Mucosa of descending colon (tissue), 3 donors: ENCODE measurements at places on chromosomes 3 and 15. TPM values are rescaled to one million over a fixed set of nuclear protein-coding genes. Genes with fewer than 3 reads are reported as not detected.

- DNase-seq = no peak
These were observed 41.3 kb downstream of the METTL6 start for GRCh38 chr3:15385901-15386653.

DNA sequence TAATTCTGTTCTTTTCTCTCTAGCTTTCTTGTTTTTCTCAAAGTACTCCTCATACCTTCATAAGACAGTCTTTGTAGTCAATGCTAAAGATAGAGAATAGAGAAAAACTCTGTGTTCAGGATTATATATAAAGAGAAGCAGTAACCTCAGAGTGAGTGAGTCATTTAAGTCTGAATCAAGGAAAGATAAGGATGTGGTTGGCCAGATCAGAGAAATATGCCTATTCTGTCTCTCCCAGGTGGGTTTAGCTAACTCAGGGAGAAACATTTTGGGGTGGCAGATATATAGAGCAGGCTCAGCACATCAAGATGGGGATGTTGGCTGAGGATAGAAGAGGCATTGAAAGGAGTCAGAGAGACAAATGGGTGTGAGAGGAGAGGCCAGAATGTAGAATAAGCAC lies 31.4 kb downstream of the GTF2E1 start:
- no peak for DNase-seq

DNA sequence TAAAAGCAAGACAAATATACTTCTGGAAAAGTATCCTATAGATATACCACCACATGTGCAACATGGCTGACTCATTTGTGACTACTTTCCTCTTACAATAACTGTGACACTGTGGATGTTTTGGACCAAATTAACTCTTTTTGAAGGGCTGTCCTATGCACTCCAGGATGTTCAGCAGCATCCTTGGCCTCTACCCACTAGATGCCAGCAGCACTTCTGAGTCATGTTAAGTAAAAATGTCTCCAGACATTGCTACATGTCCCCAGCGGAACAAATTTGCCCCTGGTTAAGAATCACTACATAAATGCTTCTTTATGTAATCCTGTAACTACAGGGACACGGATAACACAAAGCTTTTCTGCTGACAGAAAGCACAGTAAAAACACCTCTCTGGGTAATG lies 32.0 kb downstream of the RUVBL1 start:
- no peak for DNase-seq

GRCh38 chr15:36617529-36618196 lies 38.2 kb downstream of the CDIN1 start:
- DNase-seq = no peak

DNA sequence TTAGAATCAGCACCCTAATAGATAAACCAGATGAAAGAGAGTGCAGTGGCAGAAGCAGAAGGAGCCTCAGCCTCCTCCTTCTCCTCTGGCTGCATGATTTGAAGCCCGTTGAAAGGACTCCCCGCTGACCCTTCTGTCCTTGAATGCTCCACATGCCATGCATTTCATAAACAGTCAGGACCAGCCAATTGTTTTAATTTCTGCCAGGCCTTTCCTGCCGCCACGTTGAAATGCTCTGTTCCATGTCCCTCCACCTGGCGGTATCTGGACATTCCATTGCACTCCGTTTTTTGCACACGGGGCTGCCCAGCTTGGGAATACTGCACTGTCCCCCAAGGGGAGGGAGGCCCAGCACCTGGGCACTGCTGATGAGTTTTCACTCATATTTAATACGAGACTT lies 35.2 kb upstream of the GLCE start:
- no peak for DNase-seq

GRCh38 chr15:58957101-58957973 lies 23.9 kb upstream of the SLTM start:
- DNase-seq = no peak

DNA sequence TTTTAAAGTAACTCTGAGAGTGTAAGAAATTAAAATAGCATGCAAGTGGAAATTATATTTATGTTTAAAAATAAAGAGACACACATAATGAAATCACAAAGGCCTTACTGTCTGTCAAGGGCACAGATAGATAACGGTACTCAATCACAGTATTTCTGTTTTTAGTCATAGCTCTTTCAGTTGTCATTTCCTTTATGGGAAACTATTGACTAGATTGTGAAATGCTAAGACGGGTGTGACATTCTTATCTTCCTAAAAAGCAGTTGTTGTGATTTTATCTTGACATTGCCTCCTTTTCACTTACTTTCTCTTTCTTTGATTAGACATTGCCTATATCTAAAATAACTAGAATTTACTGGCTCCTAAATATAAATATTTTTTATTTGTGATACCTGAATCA lies 100.1 kb upstream of the PLSCR5 start:
- no peak for DNase-seq

GRCh38 chr3:97950360-97950759 lies 21.9 kb downstream of the RIOX2 start:
- no peak for DNase-seq

- DNase-seq = no peak
These were observed 86.0 kb upstream of the TBC1D5 start for GRCh38 chr3:17828388-17828787.

- DNase-seq = no peak
These were observed 30.2 kb downstream of the RNU5B-1 start for GRCh38 chr15:65334586-65335231.

DNA sequence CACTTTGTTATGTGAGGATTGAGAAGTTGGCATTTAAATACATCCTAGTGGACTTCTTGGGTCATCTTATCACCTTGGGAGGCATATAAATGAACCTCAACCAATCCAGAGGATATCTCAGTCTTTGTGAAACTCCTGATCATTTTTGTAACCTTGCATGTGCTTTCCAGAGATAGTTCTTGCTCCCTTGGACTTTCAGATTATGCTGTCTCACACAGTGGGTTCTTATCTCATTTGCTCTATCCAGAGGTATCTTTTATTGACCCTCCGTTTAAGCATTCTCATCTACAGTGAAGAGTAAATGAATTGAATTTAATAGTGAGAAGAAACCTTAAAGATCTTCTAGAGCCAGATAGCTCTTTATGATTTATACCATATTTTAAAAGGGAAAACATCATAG lies 10.4 kb downstream of the ARMC8 start:
- DNase-seq = no peak

DNA sequence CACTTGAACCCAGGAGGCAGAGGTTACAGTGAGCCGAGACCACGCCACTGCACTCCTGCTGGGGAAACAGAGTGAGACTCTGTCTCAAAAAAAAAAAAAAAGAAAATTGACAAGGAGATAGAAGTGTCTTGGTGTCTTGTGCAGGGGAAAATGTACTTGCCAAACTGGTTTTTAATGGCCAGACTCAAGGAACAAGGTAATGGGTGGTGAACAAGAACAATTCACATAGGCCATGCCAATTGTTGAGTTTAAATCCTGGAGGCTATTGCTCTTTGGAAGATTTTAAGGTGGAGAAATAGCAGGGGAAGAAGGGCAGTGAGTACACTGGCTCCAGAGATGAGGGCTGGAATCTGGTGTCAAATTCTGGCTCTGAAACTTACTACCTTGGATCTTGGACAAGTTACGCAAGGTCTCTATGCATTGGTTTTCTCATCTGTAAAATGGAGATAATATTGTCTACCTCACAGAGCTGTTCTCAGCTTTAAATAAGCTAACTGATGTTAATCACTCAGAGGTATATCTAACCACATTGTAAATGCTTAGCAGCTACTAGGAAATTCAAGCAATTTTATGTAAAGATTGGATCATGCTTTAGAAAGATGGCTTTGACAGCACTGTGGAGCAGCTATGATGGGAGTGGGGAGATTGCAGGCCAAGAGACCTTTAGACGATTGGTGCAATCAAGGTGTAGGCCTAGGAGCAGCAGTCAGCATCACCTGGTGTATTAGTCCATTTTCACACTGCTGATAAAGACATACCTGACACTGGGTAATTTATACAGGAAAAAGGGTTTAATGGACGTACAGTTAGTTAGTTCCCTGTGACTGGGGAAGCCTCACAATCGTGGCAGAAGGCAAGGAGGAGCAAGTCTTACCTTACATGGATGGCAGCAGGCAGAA lies 78.3 kb downstream of the B3GALNT1 start:
- no peak for DNase-seq

DNA sequence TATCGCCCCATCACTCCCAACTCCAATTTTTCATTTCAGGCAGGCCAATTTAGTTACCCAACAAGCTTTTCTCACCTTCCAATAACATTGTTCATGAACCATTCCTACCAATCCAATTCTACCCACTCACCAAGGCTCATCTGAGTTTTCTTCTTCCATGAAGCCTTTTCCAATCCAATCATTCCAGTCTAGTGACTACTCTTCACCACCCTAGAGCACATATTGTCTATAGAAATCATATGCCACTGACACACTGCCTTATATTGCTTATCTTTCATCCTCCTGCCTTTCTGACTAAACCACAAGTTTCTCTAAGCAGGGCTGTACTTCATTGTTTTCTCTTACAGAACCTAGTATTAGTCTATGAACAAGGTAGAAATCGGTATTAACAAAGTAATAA lies 11.4 kb downstream of the CCDC14 start:
- DNase-seq = no peak

DNA sequence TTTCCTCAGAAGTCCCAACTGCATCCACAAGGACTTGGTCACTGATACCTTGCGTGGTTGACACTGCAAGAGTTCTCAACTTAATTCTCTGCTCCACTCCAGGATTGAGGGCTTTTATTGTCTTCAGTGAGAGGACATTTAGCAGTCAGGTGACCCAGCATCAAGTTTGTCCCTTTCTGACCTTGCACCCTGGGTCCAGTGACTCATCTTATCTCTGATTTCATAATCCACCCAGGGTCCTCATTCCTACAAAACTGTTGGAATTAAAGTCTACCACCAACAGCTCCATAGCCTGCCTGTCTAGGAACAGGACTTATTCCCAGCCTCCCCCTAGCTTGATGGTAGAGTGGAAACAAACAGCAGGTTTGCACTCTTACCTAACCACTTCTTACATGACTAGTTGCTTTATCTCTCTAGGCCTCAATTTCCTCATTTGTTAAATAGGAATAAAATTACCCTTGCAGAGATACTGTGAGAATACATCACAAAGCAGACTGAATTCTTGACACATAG lies 151.3 kb upstream of the LPP start:
- no peak for DNase-seq

DNA sequence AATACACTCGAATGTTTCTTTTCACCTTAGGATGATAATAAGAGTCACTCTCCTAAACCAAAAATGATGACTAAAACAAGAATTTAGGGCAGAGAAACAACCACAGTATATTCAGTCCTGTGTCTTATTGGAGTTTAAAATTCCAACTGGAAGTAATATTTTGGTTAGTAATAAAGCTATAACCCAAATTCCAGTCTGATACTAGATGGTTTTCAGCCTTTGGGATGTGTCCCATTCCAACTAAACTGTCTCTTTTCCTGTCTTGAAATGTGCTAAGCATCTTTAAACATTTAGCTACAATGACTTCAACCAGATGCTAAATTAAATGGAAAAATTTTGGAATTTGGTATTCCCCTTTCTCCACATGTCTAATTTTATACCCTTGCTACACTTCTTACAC lies 510.0 kb downstream of the ROBO1 start:
- no peak for DNase-seq

- no peak for DNase-seq
These were observed 872.9 kb downstream of the NAALADL2 start for GRCh38 chr3:175732017-175732416.

- DNase-seq = no peak
These were observed 22.3 kb downstream of the ANKDD1A start for GRCh38 chr15:64934023-64934422.

DNA sequence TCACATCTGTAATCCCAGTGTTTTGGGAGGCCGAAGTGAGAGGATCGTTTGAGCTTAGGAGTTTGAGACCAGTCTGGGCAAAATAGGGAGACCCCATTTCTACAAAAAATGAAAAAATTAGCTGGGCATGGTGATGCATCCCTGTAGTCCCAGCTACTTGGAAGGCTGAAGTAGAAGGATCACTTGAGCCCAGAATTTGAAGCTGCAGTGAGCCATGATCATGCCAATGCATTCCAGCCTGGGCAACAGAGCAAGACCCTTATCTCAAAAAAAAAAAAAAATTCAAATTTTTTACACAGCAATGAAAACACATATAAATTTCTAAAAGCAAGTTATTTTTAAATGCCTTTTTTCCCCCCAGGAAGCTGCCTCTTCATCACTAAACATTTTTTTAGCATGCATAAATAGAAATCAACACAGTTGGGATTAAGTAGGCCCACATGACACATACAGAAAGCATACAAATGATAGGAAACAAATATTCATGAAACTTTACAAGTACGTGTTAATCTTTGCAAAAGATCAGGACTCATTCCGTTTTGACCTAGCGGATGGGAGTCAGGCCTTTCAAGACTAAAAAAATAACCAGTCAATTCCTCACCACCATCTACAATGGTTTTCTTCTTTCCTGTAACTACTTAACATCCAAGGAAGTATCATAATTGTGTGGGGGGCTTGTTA lies 45.6 kb upstream of the IGDCC4 start:
- DNase-seq = no peak

GRCh38 chr15:91927585-91927984 lies 74.1 kb downstream of the SLCO3A1 start:
- DNase-seq = no peak

DNA sequence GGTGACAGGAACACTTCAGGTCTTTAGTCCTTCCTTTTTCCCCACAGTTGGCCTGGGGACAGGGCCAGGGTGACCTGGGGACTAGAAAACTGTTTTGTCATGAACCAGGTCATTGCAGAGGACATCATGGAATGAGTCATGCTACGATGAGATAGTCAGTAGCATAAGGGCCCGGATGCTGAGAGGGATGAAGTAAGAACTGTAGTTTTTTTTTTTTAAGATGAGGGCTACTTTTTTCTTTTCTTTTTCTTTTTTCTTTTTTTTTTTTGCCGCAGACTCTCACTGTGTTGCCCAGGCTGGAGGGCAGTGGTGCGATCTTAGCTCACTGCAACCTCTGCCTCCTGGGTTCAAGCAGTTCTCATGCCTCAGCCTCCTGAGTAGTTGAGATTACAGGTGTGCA lies 8.0 kb downstream of the MAP2K5 start:
- DNase-seq = no peak

DNA sequence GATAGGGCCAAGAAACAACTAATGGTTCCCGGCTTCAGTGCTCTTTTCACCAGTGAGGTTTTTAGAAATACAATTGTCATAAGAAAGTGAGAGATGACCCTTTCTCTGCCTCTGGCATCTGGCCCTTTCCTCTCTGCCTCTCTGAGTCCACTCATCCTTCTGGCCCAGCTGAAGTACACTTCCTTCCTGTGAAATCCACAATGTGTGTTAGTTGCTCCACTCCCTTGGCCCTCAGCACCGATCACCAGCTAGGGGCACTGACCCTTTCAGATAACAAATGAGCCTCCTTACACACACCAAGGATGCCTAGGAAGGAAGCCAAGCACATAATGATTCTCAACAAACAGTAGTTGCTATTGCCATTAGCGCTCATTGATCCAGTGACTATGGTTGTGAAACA lies 2.9 kb upstream of the CAV3 start:
- no peak for DNase-seq

GRCh38 chr15:62512904-62513303 lies 347.8 kb upstream of the C2CD4B start:
- no peak for DNase-seq

The KNG1 gene
- 0.12 TPM for total RNA-seq

The DUOX1 gene
- total RNA-seq = 1.7 TPM

The TRIM42 gene
- not detected for total RNA-seq

The CCDC80 gene
- total RNA-seq = 58.7 TPM

The CATSPER2 gene
- total RNA-seq = 10.8 TPM

The PLCB2 gene
- total RNA-seq = 17.4 TPM

The STAB1 gene
- 51.7 TPM for total RNA-seq

The SST gene
- 23.8 TPM for total RNA-seq

The CADM2 gene
- 12.8 TPM for total RNA-seq
